ENCODE measurements at places on chromosomes 6 and 20.

DNA sequence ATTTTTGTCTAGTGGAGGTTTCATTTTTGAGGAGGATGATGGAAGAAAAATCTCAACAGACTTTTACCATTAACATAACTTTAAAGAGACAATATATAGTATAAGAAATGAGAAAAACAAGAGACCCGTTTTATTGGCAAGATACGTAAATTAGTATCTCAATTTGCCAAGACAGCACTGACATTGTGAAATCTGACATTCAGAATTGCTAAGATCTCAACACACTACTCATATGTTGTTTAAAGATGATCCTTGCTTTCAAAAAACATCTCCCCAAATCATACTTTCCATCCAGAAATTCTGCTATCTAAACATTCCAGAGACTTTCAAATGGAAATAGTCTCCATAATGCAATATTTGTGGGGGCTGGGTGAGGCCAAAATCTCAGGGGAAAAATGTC is 220.9 kb upstream of the CEP162 start:
- no peak for DNase-seq

- DNase-seq: peak; percentile 7
Measured at GRCh38 chr6:89035252-89036101, 45.1 kb upstream of the PNRC1 start.

- DNase-seq: no peak
Measured at GRCh38 chr6:4364711-4365110, 229.3 kb upstream of the ECI2 start.

DNA sequence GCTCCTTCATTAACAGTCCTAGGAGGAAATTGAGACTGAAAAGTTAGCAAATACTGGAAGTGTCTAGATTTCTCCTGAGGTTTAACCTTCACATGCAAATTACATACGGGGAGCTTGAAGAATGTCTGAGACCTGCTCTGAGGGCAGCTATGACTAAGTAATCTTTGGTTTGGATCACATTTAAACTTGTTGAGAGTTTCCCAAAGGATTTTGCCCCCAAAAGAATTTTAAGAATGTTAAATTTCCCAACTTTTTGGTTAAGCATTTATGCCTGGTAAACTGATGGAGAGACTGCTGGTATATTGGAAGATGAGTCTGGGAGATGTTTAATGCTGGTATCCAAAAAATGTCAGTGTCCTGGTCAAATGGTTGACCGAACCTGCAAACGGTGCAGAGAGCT is 97.0 kb downstream of the RREB1 start:
- no peak for DNase-seq

DNA sequence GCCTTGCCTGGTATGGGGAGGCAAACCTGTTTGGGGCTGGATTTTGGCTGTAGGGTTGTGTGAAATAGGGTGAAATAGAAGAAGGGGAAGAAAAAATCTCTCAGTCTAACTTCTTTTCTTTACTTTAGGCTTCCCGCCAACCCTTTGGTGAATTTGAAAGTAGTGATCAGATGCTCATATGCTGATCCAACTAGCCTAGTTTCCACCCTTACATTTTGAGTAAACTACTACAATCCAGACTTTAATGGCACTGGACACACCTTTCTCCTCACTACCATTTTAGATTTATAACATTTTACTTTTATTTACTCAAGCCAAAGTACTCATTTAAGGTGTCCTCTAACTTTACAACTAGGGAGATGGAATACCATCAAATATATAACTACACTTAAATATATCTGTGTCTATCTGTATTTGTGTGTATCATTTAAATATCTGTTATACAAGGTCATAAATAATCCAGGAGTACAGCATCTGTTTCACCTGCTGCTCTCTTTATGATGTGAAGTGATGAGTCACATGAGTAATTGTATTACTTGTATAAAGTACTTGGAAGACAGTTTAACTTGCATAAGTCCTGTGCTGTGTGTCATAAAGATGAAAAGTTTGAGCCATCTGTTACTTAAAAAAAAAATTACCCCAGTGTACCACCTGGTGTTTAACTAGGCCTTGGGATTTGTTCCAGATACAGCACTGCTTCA is 172.1 kb downstream of the CDKAL1 start:
- peak; percentile 17 for DNase-seq

GRCh38 chr6:74577619-74578018 is 628.2 kb downstream of the COL12A1 start:
- DNase-seq: no peak

- DNase-seq: no peak
Measured at GRCh38 chr6:52253494-52253893, 9.2 kb upstream of the IL17F start.

DNA sequence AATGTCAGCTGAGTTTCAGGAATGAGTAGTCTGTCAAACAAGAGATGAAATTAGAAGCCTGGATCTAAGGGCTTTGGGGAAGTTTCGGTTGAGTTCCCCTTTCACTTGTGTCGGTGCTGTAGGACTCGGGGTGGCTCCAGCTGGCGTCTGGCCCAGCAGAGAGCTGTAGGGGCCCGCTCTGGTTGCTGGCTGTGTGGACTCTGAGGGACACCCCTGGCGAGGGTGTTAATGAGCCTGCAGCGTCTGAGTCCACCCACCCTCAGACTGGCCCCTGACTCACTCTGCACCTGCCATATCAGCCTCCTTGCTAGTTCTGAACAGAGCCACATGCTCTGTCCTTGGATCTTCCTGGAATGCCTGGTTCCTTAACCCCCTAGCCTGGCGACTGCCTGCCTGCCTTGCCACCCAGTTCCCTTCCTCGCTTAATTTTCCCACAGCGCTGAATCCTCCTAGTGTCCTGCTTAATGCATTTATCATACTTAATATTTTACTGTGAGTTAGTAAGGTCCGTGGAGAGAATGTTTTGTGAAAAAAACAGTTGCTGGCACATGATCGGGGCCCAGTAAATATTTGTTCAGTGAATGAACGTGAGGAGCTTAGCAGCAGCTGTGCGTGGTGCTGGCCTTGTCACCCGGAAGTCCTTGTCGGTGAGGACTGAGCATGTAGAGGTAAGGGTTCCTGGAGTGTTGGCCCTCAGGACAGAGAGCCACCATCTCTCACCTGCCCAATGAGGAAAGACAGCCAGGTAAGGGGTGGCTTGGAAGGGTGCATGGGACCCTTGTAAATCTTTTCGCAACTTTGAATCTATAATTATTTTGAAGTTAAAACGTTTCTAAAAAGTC is 1.6 kb downstream of the DNAJC5 start:
- peak; percentile 62 for DNase-seq

DNA sequence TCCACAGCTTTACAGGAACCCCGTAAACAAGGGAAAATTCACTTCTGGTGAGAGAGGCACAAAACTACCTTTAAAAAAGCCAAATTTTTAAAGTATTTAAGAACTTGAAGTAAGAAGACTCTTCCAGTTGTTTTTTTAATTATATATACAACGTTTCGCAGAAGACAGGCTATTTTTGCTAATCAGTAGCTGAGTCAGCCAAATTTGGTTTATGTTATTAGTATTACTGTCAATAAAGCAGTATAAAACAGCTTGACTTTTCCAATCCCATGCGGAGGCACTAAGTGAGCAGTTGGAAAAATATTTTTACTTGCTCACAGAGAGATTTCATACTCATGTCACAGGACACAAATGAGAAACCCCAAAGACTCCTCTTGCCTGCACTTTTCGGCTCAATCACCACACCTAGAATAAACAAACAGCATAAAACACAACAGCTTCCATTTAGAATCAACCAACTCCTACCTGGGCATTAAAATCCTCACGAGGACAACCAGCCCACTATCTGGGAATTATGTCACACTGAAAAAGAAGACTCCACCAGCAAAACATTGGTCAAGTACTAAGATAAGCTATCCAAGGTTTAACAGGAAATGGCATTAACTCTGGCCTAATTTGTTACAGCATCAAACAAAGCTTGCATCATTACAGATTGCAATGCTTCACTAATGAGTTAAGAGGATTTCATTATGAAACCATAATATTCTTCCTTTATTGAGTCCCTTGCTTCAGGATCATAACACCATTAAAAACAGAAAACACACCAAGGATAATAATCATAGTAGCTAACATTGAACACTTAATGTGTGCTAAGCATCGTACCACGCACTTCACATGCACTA is 26.3 kb downstream of the ELOVL5 start:
- no peak for DNase-seq

- DNase-seq: no peak
Measured at GRCh38 chr6:29502181-29502580, 14.4 kb upstream of the MAS1L start.

DNA sequence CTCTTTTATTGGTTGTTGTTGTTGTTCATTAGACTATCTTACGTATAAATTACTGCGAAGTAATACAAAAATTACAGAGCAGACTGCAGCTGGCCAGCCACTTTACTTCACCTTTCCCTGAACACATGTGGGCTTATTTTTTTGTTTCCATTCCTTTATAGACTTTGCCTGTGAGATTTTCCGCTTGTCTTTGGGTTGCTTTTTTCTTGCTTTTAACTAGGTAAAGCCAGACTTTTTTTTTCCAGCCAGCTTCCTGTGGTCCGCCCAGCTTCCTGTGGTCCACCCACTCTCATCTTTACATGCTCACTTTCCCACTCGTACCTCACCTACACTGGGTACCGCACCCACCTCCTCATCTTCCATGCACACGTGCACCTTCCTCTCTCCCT is 79.0 kb downstream of the IPCEF1 start:
- no peak for DNase-seq

GRCh38 chr6:39553029-39553428 is 172.2 kb downstream of the KIF6 start:
- no peak for DNase-seq

DNA sequence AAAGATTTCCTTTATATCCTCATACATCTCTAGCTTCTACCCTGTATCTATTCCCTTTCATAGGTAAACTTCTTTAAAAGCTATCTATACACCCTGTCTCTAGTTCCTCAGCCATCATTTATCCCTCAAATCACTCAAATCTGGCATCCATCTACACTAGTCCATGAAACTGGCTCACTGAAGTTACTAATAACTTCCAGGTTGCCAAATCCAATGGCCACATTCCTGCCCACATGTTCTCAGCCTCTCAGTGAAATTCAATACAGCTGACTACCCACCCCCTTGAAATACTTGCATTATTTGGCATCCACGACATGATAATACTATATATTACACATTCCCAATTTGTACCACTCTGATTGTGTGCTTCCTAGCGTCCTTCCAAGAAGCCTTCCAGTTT is 8.7 kb downstream of the REPS1 start:
- no peak for DNase-seq

DNA sequence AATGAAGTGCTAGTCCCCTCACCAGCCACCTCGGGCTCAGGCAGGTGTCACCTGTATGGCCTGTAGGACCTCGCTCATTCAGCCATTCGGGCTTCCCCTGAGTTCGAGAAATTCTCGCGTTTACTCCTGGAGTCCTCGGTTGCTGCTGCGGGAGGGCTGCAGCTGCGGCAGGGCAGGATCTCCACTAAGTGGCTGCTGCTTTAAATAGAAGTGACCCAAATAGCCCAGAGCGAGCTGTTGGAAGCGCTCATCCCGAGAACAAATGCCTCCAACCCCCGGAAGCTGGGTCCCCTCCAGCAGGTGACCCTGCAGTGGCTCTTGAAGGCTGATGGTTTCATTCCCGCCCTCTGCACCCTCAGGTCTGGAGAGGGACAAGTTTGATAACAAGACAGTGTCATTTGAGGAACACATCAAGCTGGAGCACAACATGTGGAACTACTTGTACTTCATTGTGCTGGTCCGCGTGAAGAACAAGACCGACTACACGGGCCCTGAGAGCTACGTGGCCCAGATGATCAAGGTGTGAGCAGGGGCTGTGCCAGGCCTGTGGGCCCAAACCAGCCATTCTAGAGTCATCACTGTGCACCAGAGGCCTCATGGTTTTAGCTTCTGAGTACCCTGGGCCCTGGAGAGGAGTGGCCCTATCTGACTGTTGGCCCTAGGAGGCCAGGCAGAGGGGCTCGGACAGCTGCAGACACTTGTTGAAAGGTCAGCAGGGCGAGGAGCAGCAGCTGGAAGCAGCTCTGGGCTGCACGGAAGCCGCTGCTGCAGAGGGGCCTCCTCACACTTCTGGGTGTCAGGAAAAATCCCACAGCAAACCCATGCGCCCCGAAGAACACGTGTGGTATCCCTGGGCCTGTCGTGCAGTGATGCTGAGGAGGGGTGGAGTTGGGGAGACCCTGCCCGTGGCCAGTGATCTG is 18.1 kb downstream of the UQCC2 start:
- DNase-seq: no peak

- DNase-seq: no peak
Measured at GRCh38 chr6:107786179-107786578, 37.9 kb downstream of the SCML4 start.

DNA sequence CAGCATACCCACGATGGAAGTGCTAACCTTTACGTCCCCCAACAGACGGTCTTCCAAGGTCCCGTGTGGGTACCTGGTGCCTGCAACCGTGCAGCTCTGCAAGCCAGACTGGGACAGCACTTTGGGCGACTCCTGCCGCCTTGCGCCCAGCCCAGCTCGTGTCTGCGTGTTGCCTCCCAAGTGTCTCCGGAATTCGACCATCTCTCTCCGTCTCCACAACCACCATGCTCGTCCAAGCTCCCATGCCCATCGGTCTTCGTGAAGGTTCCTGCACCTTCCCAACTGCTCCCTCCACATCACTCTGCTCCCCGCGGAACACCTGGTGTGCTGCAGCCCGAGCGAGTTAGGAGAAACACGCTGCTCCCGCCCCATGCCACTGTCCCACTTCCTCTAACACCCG is 173.2 kb upstream of the AFDN start:
- DNase-seq: no peak

DNA sequence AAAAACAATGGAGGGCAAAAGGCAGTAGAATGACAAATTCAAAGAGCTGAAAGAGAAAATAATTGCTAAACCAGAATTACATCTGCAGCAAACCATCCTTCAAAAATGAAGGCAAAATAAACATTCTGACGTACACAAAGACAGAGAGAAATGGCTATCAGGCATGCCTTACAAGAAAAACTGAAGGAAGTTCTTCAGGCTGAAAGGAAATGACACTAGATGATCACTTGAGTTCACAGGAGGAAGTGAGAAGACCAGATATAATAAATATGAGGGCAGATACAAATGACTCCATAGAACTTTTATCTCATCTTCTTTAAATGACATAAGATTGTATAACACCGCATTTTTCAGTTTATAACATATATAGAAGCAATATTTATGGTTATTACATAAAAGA is 30.0 kb downstream of the DZANK1 start:
- DNase-seq: no peak

- DNase-seq: no peak
Measured at GRCh38 chr20:16013631-16014030, 559.6 kb downstream of the KIF16B start.

DNA sequence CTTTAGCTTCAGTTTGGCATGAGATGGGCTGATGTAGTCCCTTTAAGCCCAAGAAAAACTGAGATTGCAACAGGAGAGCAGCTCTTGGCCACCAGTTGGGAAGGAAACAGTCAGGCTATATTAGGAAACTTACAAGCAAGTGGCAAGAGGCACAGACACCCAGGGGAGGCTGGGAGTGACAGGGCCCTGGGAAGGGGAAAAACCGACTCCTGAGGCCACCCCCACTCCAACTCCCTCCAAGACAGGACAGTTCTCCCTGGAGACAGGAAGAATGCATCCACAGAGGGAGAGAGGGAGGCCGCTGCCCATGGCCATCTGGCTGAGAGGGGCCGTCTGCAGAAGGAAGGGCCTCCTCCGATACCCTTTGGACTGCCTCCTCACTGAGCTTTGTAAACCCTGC is 20.5 kb downstream of the JPH2 start:
- no peak for DNase-seq

All from NCI-H510A (cell line).